ENCODE measurements at places on chromosomes 3 and 15.

GRCh38 chr3:141039589-141039988 is 11.6 kb upstream of the SPSB4 start:
- no peak for DNase-seq

GRCh38 chr3:117218641-117219048 is 509.1 kb downstream of the TUSC7 start:
- DNase-seq: no peak

- no peak for DNase-seq
Observed at GRCh38 chr3:128991355-128991895, 2.5 kb downstream of the CFAP92 start.

- DNase-seq: no peak
Observed at GRCh38 chr3:161266731-161267150, 45.6 kb downstream of the NMD3 start.

- no peak for DNase-seq
Observed at GRCh38 chr3:69490971-69491370, 105.1 kb upstream of the FRMD4B start.

GRCh38 chr15:82040390-82040789 is 5.4 kb downstream of the MEX3B start:
- DNase-seq: no peak

DNA sequence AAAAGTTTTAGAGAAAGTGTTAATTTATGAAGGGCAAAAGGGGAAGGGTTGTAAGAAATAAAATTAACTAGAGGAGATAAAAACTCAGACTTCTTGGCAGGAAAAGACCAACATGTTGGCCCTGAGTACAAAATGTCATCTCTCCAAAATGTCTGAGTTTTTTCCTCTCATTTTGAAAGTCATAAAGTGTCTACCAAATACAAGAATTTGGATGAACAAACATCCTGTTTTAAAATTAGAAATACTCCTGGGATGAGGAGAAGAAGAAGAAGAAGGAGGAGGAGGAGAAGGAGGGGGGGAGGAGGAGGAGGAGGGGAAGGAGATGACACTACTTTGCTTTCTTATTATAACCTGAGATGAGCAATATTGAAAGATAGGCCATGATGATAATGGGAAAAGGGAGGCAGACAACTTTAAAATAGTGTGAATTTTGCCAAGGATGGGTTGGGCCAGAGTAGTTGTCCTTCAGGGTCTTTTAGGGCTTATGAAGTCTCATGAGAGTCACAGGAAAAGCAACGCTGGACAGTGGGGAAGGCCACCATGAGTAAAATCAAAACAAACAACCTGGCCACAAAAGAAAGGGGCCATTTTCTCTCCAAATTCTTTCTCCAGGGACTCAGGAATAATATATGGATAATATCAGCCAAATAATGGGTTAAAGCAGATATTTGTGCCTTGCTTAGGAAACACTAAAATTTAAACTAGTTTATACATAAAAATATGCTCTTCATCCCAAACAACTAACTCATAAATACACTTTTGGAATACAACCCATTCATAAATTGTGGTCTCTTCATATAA is 632.9 kb downstream of the EPHA3 start:
- no peak for DNase-seq

DNA sequence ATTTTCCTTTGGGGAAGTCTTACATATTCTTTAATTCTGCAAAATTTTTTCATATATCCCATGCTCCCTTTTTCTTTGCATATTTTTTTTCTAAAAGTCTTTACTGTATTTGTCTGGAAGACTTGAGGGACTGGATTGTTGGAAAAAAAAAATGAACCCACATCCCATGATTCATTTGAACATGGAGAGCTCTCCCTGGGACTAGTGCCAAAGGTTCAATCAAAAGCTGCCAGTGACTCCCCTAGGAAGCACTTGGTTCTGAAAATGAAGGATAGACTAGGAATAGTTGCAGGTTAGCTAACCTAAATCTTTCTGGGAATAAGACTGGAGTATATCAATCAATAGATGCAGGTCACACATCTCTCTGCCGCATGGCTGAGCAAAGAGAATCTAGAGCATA is 16.4 kb upstream of the BNC1 start:
- DNase-seq: no peak

- DNase-seq: no peak
Observed at GRCh38 chr15:51281368-51281967, 56.9 kb downstream of the CYP19A1 start.

GRCh38 chr3:31027191-31027761 is 132.8 kb upstream of the GADL1 start:
- no peak for DNase-seq

GRCh38 chr3:140323561-140323960 is 354.3 kb upstream of the TRIM42 start:
- DNase-seq: no peak

- no peak for DNase-seq
Observed at GRCh38 chr3:154684440-154684839, 254.4 kb upstream of the GPR149 start.

GRCh38 chr3:45826321-45826720 is 15.6 kb downstream of the LZTFL1 start:
- DNase-seq: no peak

DNA sequence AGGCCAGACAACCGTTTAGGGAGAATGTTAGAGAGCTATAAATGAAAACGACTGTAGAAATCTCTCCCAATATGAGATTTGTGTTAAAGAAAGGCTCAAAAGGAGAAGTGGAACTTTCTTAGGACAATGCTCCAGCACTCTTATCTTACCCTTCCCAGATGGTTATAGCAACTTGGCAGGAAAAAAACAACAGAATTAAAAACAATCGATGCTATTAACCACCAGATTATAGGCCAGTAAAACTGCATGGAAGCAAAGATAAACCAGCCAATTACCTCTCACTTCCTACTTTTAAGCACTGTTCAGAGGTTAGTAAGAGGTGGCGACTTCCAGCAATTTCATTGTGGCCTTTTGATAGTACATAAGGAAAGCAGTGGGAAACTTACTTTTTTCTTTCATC is 72.9 kb downstream of the TMCC1 start:
- DNase-seq: no peak

DNA sequence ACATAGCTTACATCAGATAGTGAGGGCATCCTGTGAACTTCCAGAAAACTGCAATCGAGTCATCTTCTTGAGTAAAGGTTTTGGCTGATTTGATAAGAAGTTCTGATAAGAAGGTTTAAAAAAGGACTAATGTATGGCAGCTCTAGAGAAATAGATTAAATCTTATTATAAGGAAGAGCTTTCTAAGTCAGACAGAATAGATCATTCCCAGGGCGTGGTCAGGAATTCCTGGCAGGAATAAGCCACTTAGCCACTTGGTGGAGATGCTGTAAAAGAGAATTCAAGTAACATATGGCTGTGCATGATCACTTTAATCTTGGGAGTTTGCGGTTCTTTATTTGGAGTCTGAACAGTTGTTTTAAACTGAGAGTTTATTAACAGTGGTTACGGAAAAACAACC is 17.4 kb downstream of the PGBD4 start:
- DNase-seq: no peak

DNA sequence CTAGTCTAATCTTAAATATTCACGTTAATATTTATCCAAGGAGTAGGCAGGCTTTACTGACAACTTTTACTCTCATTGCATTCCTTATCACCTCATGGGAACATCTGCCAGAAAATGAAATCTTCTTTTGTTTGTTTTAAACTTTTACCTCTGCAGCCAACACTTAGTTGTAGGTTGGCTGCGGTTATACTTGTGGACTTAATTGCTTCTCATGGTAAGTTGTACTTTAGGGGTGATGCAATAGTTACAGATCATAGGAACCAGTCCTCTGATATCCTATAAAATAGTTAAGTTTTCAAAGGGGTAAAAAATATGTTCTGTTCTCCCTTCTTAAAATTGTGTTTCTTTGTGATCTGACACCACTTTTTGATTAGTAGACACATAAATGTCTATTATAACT is 321.9 kb downstream of the ZPLD1 start:
- DNase-seq: no peak

- no peak for DNase-seq
Observed at GRCh38 chr3:96182756-96183155, 631.6 kb upstream of the EPHA6 start.

- DNase-seq: no peak
Observed at GRCh38 chr15:75142499-75142898, 59.2 kb upstream of the C15orf39 start.

DNA sequence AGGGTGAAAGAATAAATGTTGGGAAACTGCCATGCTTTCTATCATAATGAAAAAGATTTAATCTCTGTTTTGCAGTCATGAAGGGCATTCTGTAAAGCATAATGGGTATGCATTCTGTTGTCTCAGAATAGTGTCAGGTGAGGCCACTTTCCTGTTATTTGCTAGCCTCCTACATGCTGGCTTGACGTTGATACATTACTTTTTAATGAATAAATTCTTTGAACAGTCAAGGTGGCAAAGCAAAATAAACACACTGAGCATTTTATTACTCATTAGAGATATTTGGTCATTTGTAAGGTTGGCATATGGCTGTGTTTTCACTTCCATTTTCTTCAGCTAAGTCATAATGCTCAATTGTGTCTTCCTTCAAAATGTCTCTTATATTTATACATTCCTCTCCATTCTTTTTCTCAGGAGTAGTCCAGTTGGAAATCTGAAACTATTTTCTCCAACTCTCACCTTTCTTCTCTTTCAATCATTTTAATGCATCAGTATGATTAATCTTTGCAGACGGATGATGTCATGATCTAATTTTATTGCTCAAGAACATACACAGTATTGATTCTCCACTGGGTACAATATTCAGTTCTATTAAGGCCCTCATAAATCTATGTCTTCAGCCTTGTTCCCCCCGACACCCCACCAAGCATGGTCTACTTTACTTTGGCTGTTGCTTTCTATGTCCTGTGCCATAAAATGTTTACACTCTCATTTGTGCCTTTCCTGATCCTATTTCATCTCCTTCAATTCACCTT is 290.7 kb downstream of the GBE1 start:
- no peak for DNase-seq

GRCh38 chr3:126121632-126122031 is 37.7 kb upstream of the SLC41A3 start:
- DNase-seq: no peak

GRCh38 chr15:75577401-75578172 is 1.5 kb downstream of the PTPN9 start:
- no peak for DNase-seq

- DNase-seq: no peak
Observed at GRCh38 chr15:78415284-78415683, 22.7 kb upstream of the IREB2 start.

DNA sequence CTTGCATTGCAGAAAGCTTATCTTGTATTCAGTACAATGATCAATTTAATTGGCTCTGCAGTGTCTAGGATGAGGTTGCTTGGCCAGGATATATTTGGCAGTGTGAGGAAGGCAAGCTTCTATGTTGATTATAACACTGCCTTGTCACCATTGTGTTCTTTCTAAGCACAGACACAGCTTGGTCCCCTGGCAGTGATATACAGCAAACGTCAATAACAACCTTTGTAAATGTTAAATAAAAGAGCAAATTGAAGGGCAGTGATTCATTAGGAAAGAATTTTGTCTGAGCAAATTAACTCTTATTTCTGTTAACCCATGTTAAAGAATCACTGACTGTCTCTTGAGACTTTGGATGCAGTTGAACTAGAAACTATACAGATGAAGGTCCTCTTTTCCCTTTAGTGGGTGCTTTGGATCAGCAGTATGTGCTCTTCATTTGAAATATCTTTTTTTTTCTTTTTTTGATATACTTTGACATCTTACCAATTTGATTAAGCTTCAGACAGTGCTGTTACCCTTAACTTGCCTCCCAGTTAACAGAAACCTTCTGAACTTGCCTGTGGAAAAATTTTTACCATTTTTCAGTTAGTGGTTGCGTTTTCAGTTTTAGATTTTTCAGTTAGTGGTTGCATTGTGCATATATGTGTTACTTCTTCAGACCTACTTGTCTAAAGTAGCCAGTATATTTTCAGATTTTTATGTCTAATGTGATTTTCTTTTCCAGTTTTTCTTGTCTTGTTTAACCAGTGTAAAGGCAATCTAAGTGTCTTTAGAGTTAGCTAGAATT is 199.8 kb downstream of the TCF12 start:
- DNase-seq: no peak

DNA sequence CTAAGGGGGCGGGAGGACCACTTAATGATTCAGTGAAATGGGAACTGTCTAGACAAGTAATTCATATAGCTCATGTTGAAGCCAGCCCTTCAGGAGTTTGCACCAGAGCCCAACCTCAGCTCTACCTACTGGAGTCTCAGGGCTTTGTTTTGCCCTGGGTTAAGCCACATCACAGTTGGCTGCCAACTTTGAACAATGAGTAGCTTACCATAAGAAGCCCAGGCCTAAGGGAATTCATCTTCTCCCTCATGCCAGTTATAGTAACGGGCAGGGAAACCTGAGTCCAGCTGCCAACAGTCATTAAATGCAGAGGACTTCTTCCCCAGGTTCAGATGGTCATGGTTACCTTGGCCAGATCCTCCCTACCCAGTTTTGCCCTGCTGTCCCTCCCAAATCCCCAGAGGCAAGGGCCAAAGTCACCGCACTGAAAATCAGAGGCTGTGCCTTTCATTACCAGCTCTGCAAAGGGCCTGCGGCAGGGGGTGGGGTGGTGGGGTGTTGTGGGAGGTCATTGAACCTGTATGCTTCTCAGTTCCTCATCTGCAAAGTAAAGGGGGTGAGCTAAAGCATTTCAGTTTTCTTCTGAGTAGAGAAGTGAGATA is 302.2 kb upstream of the NR2E3 start:
- DNase-seq: no peak

DNA sequence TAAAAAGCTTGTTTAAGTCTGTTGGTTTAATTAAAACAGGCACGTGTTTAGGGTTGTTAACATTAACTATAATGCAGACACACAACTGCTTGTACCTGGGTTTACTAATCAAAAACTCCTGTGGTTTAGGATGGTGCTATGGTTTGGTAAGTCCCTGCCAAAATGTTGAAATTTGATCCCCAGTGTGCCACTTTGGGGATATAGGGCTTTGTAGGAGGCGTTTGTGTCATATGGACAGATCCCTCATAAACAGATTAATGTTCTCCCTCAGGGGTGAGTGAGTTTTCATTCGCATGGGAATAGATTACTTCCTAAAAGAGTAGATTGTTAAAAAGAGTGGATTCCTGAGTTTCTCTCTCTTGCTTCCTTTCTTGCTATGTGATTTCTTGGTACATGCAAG is 18.7 kb upstream of the GK5 start:
- DNase-seq: no peak

DNA sequence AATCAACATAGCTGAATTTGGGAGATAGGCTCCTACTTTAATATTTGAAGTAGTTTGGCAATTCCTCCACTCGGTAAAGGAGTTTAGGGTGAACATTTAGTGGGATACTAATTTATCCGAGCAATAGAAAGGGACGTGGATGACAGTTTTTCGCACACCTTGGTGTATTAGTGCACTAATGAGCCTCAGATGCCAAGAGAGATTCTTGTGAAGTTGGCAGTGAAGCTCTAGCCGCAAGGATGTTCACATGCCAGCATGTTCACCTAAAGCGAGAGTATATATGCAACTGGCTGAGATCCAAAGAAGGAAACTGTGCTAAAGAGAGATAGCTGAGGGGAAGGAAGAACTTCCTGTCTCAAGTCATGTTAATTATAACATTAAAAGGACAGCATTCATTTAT is 58.5 kb downstream of the TGFBR2 start:
- DNase-seq: no peak

GRCh38 chr3:184525337-184526087 is 36.1 kb upstream of the EPHB3 start:
- DNase-seq: no peak

- DNase-seq: no peak
Observed at GRCh38 chr3:165814380-165814779, 22.8 kb downstream of the BCHE start.

All from activated CD4-positive, alpha-beta T cell treated with anti-CD3 and anti-CD28 coated beads for 24 hours (primary cell).